ENCODE measurements at places on chromosomes 16 and 17.

DNA sequence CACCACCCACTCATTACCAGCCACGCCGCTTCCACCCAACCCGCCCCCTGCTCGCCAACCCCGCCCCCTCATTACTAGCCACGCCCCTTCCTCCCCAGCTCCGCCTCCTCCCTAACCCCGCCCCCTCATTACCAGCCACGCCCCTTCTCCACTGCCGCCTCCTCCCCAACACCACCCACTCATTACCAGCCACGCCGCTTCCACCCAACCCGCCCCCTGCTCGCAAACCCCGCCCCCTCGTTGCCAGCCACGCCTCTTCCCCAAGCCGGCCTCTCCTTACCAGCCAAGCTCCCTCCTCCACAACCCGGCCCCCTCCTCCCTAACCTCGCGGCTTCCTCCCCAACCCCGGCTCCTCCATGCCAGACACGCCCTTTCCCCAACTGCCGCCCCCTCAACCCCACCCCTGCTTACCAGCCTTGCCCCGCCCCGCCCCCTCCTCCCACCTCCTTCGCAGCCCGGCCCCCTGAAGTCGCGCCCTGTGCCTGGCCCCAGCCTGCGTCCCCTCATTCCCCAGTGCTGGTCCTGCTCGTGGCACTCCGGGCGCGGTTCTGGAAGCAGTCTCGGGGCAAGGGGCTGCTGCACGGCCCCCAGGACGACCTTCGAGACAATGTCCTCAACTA lies 7.3 kb downstream of the SLC22A31 start:
- peak; percentile 75 for DNase-seq

- DNase-seq = peak; percentile 40
Observed at GRCh38 chr17:50196826-50197225, 4.6 kb downstream of the COL1A1 start.

- DNase-seq = no peak
Observed at GRCh38 chr17:58284613-58285421, 4.1 kb upstream of the MPO start.

- DNase-seq = no peak
Observed at GRCh38 chr17:31310260-31310659, 3.6 kb downstream of the EVI2B start.

- no peak for DNase-seq
Observed at GRCh38 chr16:56227936-56228335, 36.6 kb downstream of the GNAO1 start.

- no peak for DNase-seq
Observed at GRCh38 chr17:80960037-80960796, 31.4 kb upstream of the CHMP6 start.

DNA sequence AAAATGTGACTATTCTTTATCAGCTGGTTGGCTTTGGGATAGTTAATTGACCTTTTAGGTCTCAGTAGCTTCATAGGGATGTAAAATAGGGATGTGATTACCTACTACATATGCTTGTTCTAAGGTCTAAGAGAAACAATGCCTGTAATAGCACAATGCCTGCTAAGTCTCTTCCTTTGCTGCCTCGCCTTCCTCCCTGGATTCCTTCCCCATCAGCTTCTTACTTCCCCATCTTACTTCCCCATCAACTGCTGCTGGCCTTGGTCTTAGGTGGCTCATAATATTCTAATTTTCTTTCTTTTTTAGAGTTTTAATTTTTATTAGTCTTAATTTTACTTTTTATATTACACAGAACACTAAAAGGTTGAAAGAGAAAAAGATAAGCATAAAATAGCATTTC lies 59.2 kb upstream of the GOT2 start:
- no peak for DNase-seq

GRCh38 chr16:67656344-67657016 lies 3.6 kb downstream of the ACD start:
- DNase-seq = no peak

GRCh38 chr17:20315311-20315710 lies 152.0 kb downstream of the LGALS9B start:
- no peak for DNase-seq

- DNase-seq = peak; percentile 79
Observed at GRCh38 chr16:3266873-3267537, 10.6 kb upstream of the MEFV start.

GRCh38 chr16:53142823-53143568 lies 88.2 kb downstream of the CHD9 start:
- DNase-seq = no peak

- no peak for DNase-seq
Observed at GRCh38 chr16:29146266-29146665, 161.4 kb downstream of the LAT start.

GRCh38 chr17:34997355-34997862 lies 17.1 kb downstream of the LIG3 start:
- no peak for DNase-seq

DNA sequence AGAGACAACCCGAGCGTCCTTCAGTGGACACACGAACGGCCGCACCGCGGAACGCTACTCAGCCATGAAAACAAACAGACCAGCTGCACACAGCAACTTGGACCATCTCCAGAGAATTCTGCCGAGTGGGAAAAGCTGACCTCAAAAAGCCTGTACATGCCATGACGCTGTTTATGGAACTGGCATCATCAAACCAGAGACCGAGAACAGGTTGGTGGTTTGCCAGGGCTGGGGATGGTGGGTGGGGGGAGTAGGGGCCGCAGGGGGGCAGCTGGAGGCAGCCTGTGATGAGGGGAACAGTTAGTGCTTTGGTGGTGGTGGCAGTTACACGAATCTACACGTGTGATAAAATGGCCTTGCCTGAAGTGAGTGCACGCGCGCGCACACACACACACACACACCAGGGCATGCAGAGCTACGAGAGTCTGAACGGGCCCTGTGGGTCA lies 169.8 kb downstream of the LAT start:
- no peak for DNase-seq

- no peak for DNase-seq
Observed at GRCh38 chr17:74408815-74409214, 23.1 kb upstream of the GPRC5C start.

DNA sequence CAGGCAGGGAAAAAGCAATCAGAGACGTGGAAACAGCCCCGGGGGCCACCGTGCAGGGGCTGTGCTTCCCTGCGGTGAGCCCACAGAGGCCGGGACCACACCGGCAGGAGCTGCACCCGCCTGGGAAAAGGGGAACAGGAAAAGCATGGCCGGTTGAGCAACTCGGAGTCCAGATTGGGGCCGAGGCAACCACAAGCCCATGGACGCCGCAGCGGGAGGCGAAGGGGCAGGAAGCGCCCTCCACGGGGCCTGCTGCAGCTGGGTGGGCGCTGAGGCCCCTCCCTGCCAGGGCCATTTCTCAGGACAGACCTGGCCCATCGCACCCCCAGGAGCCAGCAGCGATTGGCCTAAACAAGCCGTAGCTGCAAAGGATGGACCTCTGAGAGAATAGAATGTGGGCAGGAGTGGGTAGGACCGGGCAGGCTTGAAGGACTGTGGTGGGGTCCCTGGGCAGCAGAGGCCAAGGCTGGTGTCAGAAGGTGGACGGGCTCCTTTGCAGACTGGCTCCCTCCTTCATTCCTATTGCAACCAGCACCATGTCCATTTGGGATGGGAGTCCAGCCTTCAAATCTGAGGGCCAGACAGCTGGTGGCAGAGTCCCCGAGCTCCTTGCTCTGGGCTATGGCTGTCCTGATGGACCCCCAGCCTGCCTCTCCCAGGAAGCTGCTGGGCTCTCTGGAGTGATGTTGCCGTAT lies 30.4 kb downstream of the COX4I1 start:
- DNase-seq = no peak

DNA sequence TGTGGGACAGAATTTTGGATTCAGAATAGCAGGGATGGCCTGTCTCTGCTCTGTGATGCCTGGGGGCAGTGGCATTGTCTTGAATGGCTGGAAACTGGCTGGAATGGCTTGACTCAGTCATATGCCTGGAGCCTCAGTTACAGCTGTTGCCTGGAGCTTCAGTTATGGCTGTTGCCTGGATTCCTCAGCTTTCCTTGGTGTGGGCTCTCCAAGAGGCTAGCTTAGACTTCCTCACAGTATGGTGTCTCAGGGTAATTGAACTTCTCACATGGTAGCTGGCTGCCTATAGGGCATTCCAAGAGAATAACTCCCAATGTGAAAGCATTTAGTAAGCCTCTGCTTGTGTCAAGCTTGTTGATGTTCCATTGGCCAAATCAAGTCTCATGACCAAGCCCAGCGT lies 21.1 kb downstream of the KRT23 start:
- DNase-seq = no peak

DNA sequence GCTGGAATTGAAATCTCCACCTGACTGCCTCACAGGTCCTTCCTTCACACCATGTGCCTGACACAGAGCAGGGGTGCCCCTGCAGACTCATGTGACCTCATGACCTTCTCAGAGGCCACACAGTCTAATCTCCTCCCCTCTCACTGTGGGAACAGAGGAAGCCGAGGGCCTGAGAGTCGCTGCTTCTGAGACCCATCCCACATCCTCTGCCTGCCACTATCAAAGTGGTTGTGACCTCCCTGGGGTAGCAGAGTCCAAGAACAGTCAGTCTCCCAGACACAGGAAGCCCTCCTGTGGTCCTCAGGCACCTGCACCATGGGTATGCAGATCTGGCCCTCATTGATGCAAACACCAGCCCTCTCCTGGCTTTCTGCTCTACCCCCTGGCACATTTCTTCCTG lies 78.5 kb downstream of the RAB11FIP4 start:
- DNase-seq = no peak

- DNase-seq = no peak
Observed at GRCh38 chr16:31697744-31698125, 170.0 kb downstream of the AHSP start.

DNA sequence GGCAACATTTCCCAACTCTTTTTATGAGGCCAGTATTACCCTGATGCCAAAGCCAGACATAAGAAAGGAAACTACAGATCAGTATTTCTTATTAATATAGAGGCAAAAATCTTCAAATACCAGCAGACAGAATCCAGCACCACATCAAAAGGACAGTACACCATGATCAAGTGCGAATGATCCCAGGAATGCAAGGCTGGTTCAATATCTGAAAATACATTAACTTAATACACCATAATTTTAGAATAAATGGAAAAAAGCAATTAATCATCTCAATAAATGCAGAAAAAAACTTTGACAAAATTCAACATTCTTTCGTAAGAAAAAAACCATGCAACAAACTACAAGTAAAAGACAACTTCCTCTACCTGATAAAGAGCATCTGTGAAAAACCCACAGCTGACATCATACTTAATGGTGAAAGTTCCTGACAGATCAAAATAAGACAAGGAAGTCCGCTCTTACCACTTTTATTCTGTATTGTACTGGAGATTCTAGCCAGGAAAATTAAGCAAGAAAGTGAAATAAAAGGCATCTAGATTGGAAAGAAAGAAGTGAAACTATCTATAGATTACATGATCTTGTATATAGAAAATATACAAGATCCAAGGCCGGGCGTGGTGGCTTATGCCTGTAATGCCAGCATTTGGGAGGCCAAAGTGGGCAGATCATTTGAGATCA lies 26.4 kb upstream of the MAPK3 start:
- no peak for DNase-seq

DNA sequence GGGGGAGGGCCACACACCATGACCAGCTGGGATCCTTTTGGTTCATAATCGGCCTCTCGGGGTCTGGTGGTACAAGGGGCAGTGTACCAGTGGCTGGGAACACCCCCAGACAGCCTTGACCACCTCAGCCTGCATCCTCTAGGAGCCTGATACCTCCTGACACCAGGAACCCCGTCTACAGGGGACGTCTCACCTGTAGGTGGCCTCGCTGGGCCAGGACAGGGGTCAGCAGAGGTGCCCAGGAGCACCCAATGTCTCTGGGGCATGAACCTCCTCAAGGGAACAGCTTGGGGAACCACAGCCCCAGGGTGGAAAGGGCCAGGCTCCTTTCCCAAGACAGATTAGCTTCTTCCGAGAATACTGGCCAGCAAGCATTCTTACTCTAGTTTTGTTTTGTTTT lies 2.5 kb upstream of the METRNL start:
- DNase-seq = peak; percentile 39

GRCh38 chr16:65728652-65729051 lies 606.8 kb upstream of the CDH11 start:
- DNase-seq = no peak

- peak; percentile 11 for DNase-seq
Observed at GRCh38 chr17:73705594-73705993, 61.3 kb upstream of the SDK2 start.

GRCh38 chr17:38654411-38655398 lies 20.1 kb downstream of the EPOP start:
- no peak for DNase-seq

- DNase-seq = no peak
Observed at GRCh38 chr17:5841862-5842261, 228.3 kb upstream of the WSCD1 start.

DNA sequence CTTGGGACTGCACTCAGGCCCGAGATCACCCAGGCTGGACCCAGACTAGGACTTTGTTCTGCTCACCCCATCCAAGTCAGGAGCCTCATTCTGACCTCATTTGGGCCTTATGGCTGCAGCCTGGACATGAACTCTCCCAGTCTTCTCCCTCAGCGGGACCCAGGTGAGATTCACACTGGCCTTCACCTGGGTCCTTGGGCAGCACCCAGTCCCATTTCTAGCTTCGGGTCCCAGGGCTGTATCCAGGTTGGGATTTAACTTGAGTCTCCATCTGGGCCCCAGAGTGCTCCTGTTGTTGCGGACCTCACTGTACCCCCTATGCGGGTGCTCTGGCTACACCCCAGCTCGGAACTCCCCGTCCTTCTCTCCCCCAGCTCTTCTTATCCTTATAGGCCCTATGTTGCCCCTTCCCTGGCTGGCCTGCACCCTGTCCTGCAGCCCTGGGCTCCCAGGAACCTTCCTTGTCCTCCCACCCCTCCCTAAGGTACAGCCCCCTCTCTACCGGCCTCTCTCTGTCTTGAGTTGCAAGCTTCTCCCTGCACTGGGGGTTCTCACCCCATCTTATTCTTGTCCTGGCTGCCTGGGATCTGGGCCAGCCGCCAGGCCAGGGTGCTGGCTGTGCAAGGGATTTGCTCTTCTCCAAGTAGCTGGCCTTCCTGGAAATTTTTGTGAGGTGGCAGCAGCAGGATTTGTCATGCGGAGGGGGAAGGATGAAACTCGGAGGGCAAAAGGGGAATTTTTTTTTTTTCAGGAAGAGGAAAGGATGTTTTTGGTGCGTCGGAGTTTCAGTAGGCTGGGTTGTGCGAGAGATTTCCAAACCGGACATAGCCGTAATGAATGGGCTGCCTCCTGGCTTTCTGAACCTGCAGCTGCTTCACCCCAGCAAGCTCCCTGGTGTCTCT lies 904 bp downstream of the MAP2K3 start:
- DNase-seq = peak; percentile 75

- peak; percentile 87 for DNase-seq
Observed at GRCh38 chr17:47840742-47841487, at the start of gene SCRN2. Gene SCRN2, minus strand, starts transcription at chr17:47841273. Its CDS starts 430 bp downstream, at chr17:47840843.

GRCh38 chr17:50763716-50764475 lies 3.4 kb downstream of the ANKRD40CL start:
- DNase-seq = no peak

- no peak for DNase-seq
Observed at GRCh38 chr17:76000016-76000754, 470 bp upstream of the CDK3 start.
